ENCODE measurements at places on chromosomes 4 and X.

GRCh38 chrX:1564750-1565683 lies 26.4 kb upstream of the AKAP17A start:
- no peak for DNase-seq

GRCh38 chrX:110406822-110407221 lies 48.2 kb downstream of the RTL9 start:
- DNase-seq: no peak

DNA sequence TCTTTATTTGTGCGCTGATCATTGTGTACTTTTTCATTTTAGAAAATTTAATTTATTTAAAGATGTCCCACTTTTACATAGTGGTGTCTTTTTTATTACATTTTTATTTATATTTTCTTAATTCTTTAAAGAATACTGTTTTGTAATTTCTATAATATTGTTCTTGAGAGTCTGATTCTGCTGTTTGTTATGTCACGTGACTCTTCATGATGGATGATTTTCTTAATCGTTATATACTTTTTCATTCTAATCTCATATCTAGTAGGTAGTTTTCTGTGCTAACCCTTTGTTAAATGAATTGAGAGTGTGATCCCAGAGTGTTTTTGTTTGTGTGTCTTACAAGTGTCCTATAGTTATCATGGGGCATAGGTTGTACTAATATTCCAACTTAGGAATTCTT lies 568.2 kb upstream of the AMOT start:
- no peak for DNase-seq

GRCh38 chr4:58590722-58591121 lies 1480.5 kb upstream of the IGFBP7 start:
- no peak for DNase-seq

GRCh38 chr4:57194068-57194611 lies 84.0 kb upstream of the IGFBP7 start:
- DNase-seq: no peak

GRCh38 chrX:119622356-119623232 lies 16.4 kb upstream of the NKRF start:
- no peak for DNase-seq

GRCh38 chr4:164779080-164779479 lies 25.1 kb downstream of the SMIM31 start:
- DNase-seq: no peak

- DNase-seq: peak; percentile 23
These were observed 7.0 kb upstream of the ATP6AP2 start for GRCh38 chrX:40573763-40574162.

GRCh38 chr4:106495476-106495875 lies 126.9 kb upstream of the GIMD1 start:
- no peak for DNase-seq

DNA sequence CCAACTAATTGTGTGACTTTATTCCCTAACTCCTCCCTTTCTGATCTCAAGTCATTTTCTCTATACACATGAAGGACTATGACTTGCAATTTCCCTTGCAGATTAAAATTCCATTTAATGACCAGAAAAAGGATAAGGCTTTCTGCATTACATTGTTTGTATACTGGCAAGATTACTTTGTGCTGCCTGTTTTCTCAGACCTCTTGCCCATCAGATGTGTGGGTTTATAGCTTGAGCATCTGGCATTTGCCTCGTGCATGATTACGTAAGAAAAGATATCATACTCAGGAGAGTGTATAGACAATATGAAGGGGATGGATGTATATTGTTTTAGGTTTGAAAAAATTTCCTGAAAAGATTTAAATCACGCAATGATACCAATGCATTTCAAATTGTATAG lies 593.8 kb upstream of the SLIT2 start:
- DNase-seq: no peak

- DNase-seq: no peak
These were observed 76.9 kb downstream of the EGF start for GRCh38 chr4:109989618-109990017.

DNA sequence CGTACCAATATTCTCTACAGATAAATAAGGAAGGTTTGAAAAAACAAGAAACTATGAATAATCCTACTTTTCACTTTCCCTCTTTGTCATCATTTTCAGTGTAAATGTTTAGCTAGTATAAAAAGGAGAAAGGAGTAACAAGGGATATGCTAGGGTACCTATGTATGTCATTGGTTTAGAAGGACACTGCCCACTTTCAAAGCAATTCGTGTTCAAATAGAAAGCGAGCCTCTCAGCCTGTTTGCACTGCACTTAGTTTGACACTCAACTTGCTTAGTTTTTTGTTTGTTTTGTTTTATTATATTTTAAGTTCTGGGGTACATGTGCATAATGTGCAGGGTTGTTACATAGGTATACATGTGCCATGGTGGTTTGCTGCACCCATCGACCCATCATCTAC lies 21.6 kb upstream of the RXFP1 start:
- no peak for DNase-seq

- DNase-seq: no peak
These were observed 8.5 kb upstream of the GPR50 start for GRCh38 chrX:151167791-151168345.

DNA sequence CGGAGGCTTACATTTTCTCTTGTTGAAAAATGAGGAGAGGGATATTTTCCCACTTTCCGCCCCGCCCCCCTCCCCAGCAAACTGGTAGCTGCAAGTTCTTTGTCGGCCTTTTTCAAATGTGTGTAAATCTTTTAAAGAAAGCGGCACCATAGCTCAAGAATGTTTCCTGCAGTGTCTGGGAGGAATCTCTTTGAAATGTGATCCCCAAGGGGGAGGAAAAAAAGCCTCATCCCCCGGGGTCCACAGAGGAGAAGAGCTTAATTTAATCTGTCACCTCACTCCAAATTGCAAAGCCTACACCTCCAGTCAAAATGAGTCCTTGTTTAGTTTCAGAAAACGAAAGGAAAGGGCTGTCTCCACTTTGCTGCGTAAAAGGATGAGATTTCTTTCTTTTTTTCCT lies 34.8 kb downstream of the ASMT start:
- DNase-seq: no peak

DNA sequence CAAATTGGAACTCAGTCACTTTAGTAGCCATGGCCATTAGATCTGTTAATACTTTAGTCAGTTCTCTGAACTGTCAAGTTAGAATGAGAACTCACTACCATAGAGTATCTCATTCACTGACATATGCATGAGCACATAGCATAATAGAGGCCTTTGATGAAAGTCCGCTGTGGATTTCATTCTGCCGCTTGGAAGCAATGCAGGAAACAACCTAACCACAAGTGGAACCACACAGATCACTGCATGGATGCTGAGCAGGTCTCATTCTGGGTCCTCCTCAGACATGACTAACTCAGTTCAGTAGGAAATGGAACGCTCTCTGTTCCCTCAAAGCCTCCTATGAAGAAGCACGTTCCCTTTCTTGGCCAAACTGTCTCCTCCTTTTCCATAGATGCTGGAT lies 1624.8 kb upstream of the TENM3 start:
- DNase-seq: no peak

DNA sequence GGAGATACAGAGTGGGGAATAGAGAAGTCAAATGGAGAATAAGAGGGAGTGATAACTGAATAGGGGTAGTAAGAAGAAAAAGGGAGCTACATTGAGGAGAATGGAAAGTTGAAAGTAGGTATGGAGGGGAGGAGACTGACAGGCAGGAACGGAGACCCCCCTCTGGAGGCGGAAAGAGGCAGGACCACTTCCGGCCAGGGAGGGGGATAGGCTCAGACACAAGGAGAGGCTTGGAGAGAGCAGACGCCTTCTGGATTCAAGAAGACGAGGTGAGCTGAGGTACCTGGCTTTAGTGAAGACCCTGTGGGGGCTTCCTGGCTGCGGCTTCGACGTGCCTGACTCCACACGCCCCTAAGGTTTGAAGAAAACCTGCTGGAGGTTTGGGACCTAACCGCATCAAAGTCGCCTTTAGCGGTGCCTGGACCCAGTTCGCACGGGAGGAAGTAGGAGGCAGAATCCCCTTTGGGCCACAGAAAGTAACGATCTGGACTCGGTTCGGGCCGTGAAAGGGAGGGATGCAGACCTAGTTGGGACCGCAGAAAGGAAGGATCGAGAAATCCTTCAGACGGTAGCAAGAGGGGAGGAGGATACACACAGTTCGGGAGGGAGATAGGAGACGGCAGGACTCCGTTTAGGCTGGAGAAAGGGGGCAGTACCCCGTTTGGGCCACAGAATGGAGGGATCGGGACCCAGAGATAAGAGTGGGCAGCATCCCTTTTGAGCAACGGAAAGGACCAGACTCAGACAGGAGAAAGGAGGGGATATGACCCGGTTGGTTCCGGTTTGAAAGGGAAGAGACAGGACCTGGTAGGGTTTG lies at the start of gene TRO:
TSS of gene TRO (plus strand) at position 215 of the 817 bp plus-strand sequence. CDS start 1,423 bp downstream, outside the sequence.
- peak; percentile 70 for DNase-seq

GRCh38 chr4:26985873-26986272 lies 125.2 kb downstream of the STIM2 start:
- no peak for DNase-seq

DNA sequence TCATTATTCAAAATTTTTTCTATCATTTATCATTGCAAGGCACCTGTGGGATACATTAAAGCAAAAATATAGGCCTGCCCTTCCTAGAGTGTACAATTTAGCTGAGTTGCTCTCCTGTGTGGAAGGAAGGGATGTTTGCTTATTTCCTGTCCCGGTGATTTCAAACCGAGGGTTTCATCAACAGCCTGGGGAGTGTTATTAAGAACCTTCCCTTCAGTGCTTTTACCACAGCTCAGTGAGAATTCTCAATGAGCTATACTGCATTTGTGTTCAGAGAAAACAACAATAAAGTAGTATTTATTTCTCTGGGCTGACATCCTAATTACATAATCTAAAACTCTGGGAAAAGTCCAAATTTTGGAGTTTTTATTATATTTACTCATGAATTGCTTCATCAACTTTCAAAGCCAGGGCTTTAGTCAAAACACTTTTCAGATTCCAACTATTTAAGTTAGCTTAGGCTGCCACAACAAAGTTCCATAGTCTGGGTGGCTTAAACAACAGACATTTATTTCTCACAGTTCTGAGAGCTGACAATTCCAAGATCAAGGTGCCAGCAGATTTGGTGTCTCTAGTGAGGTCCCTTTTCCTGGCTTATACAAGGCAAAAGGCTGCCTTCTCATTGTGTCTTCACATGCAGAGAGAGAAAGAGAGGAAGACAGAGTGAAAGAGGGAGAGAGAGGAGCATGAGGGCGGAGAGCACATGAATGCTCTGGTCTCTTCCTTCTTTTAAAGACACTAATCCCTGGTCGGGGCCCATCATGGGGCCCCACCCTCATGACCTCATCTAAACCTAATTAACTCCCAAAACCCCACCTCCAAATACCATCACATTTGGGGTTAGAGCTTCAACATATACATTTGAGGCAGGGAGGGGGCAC lies 62.6 kb downstream of the MMRN1 start:
- no peak for DNase-seq

GRCh38 chr4:24778464-24779225 lies 16.7 kb upstream of the SOD3 start:
- no peak for DNase-seq

GRCh38 chr4:17033025-17033767 lies 134.8 kb upstream of the LDB2 start:
- DNase-seq: no peak

GRCh38 chrX:118164138-118164537 lies 47.5 kb upstream of the KLHL13 start:
- no peak for DNase-seq

- DNase-seq: no peak
These were observed 293.4 kb upstream of the BOD1L1 start for GRCh38 chr4:13920901-13921300.

GRCh38 chr4:7739918-7740865 lies 199.5 kb downstream of the AFAP1 start:
- DNase-seq: no peak

DNA sequence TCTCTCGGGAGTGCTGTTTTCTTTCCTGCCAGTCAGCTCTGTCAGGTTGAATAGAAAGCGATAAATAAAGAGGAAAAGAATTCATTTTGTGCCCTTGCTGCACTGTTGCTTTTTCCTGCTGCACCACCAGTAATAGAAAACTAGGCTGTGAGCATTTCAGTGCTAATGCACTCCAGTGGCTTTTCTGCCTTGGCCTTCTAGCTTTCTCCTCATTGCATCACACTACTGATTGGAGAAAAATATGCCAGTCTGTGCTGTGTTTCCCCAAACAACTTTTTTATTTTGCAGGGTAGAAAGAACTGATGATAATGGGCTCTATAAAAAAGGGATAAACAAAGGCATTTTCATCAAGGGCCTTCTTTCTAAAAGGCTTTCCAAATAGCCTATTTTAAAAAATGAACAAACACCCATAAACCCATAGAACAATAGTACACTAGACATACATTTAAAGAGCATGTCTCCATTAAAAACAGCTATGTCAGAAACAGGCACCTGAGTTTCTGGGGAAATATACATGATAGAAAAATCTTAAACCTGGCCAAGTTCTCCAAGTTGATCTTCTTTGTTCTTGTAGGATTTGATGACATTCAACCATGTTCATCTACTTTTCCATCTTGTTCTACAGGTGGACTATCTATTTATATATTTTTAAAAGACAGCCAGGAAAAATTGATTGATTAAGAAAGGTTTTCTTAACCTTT lies 86.3 kb downstream of the GPRIN3 start:
- DNase-seq: no peak

GRCh38 chr4:142567199-142567598 lies 278.9 kb downstream of the INPP4B start:
- no peak for DNase-seq

DNA sequence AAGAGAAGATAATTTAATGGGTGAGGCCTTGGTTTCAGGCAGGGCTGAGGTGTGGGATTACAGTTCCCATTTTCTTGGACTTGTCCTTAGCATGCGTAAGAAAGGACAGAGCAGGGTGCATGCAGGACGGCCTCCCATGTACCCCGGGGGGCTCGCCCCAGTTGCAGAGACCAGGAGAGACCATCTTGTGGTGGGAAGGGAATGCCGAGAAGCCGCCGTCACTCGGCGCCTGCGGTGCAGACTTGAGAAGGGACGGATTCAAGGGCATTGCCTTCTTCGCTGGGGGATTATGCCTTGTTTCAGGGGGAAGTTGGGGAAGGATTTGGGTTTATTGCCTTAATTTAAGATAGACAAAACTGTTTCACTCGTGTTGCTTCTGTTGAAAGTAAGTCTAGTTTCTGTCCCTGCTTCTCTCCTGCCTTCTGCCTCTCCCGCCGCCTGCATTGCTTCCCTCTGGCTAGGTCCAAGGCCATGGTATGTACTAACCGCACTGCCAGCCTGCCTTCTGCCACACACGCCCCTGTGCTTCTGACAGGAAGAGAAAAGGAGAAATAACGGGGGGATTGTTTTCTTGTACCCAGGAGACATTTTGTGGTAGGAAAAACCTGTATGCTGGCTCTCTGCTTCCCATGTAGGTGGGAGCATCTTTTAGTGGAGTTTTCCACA lies 175.9 kb downstream of the DCLK2 start:
- no peak for DNase-seq
